ENCODE measurements at places on chromosomes 1 and 21.
A peak's percentile ranks its signal among the peaks of the same experiment; 100 is the strongest.

DNA sequence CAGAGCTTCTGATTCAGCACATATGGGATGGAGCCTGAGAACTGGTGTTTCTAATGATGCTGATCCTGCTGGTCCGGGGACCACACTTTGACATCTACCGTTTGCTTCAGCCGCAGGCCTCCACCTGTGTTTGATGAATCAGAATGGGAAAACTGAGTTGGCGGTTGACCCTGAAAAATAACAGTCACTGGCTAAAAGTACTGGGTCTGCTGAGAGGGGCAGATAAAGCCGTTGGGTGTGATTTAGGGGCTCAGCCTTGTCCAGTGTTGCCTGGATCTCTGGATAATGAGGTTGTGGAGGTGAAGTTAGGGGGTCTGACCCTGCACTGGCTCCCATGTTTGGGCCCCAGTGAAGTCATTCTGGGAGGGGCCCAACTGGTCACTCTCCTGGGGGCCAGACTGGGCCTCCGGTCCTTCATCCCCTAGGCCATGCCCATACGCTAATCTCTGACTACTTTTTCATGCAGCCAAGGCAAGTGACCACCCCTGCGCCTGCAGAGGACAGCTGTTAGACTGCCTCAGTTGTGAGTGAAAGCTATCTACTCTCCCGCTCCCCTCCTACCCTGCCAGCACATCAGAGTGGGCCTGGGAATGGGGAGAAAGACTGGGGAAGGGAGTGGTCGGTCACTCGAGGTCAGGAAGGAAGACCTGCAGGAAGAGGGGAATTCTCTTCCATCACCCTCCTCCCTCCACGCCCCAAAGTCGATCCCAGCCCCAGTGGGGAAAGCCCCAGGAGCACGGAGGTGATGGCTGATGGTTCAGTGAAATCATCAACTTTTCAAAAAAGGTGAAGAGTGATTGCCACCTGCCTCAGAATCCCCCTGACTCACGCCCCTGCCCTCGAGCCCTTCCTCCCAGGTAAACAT is 27.7 kb downstream of the VASH2 start:
- DNase-seq, result no peak

DNA sequence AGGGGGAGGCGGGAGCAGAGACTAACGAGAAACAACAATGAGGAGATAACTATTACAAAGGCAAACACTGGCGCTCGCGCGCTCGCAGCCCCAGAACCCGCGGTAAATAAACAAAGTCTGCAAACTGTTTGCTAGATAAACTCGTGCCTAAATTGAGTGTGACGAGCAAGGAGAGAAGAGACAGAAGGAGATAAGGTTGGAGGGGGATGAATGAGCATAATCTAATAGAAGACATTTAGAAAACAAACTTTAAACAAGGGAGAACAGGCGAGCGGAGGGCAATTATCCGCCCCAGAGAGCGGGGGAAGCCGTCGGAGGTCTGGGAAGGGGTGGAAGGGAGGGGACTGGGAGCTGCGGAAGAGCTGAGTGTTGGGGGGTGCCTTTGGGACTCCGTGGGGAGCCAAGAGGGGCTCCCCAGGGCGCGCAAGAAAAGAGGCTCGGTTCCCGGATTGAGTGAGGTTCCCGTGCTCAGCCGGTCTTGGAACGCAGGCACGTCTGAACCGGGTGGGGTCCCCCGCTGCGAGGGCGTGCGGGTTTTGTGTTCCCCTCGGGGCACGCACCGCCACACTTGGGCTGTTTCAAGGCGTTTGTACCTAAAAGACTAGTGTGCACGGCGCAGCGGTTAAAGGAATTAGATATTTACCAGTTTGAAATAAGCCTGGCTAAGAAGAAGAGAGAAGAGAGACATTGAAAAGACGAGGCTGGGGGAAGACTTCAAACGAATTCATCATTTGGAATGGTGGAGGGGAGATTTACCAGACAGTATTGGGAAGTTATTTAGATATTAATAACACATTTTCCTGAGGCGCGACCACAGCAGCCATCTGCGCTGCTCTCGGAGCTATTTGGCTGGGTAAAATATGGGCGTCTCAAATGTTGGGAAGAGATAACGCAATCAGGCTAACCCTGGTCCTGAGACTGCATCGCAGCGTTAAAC is 10.6 kb downstream of the PAX7 start:
- DNase-seq, result no peak

DNA sequence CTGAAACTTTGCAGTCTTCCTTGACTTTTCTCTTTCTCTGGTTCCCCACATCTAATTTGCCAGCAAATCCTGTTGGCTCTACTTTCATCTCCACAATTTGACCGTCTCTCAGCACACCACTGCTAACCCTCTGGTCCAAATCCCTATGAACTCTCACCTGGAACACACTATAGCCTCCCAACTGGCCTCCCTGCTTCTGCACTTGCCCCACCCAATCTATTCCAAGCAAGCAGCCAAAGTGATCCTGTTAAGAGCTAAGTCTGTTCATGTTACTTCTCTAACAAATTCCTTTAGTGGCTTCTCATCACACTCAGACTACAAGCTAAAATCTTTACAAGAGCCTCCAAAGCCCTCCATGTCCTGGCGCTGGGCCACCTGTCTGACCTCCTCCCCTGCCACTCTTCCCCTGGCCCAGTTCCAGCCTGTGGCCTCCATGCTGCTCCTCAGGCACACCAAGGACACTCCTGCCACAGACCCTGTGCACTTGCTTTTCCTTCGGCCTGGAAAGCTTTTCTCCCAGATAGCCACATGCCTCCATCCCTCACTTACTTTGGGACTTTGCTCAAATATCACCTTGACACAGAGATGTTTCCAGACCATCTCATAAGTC is 104.1 kb downstream of the DTL start:
- no peak for DNase-seq

- DNase-seq, result no peak
These were observed 301 bp upstream of the NUDT17 start for GRCh38 chr1:145845144-145845513.

DNA sequence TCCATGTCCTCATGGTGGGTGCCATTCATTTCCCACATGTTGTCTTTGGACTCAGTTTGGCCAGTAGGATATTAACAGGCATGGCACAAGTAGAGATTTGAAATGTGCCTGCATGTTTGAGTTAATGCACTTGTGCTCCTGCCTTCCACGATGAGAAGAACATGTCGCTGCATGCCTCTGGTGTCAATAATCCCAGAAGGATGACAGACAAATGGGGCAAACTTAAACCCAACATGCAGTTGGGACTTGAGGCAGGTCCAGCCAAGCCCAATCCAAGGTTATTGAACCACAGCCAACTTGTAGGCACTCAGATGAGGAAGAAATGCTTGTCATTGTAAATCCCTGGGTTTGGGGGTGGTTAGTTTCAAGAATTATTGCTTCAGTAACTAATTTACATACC is 174.6 kb downstream of the TRIM33 start:
- DNase-seq, result no peak

DNA sequence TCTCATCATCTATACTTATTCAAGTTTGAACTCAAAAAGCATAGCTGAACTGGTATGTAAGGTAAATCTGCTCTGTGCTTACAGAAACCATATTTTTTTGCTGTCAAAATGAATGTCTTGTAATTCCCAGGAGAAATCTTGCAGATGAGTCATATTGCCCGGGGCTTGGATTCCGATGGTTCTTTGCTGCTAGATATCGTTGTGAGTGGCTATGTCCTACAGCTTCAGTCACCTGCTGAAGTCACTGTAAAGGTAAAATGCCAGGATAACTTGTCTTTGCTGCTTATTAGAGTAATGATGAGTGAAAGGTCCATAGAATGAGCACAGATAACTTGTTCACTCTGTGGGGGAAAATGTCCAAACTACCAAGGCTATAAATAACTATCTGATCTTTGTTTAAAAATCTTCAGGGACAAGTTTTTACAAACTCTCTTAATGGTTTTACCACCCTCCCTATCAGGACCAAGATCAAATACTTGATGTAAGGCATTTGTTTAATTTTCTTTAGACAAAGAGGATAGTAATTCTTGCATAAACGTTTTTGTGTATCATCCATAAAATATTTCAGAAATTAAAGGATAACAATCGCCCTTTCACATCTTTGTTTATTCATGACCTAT is 222.3 kb downstream of the TPR start:
- DNase-seq, result peak; percentile 45

DNA sequence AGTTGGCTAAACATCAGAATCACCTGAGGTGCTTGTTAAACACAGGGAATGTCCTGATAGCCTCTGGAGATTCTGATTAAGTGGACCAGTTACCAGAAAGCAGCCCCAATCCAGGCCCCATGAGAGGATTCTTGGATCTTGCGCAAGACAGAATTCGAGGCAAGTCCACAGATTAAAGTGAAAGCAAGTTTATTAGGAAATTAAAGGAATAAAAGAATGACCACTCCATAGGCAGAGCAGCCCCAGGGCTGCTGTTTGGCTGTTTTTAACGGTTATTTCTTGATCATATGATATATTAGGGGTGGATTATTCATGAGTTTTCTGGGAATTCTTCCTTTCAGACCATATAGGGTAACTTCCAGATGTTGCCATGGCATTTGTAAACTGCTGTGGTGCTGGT is 176.2 kb downstream of the ROR1 start:
- no peak for DNase-seq

- no peak for DNase-seq
These were observed 541.1 kb upstream of the CAMK1G start for GRCh38 chr1:209042413-209042812.

DNA sequence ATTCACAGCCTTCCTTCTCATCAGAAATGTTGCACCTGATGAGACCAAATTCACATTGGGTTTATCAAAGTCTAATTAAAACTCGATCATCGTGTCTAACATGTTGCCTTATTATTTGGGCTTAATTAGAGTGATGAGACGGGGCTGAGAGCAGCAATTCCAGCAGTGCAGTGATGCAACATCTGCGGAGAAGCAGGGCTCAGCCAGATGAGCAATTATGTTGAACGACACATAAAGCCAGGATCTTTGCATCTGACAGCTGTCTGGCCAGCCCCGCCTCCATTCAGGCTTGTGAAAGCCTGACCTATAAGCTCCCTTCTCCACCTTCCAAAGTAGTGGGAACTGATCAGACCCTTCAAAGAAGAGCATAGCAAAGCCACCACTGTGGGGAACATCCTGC is 109.8 kb downstream of the C1orf94 start:
- no peak for DNase-seq

DNA sequence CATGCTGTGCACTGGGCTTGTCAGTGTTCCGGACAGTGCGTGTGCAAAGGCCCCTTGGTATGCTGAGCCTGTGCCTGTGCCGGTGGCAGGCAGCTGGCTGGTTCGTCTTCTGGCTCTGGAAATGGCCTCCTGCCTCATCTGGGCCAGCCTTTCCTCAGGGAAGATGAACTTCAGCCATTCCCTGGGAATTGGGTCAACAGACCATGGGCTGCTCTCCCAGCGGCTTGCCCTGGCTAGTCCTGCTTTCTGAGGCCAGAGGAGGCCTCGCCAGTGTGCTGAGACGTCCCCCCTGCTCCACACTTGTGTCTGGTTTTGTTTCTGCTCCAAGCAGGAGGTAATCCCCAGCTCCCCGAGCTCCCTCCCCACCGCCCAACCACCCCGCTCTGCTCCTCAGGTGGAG is 32.6 kb upstream of the RD3 start:
- no peak for DNase-seq

DNA sequence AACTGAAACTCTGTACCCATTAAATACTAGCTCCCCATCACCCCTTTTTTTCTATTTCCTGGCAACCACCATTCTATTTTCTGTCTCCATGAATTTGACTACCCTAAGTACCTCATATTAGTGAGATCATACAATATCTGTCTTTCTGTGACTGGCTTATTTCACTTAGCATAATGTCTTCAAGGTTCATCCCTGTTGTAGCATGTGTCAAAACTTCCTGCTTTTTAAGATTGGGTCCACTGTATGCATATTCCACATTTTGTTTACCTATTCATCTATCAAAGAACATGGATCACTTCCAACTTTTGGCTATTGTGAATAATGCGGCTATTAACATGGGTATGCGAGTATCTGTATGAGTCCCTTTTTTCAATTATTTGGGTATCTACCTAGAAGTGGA is 181.6 kb upstream of the ZNHIT6 start:
- no peak for DNase-seq

GRCh38 chr1:11841245-11842153 is 6.1 kb downstream of the NPPA start:
- no peak for DNase-seq

DNA sequence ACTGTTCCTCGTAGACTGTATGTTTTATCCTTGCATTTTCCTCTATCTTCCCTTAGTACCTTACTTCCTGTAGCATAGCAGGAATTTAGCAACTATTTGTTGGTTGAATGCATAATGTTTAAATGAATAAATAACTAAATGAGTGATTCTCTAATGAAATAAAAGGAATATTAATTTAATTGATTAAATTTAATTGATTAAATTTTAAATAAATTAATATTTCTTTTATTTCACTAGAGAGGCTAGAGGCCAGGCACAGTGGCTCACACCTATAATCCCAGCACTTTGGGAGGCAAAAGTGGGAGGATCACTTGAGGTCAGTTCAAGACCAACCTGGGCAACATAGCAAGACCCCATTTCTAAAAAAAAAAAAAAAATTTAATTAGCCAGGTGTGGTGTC is 25.8 kb downstream of the C8B start:
- DNase-seq, result no peak

- no peak for DNase-seq
These were observed 252.3 kb upstream of the FGGY start for GRCh38 chr1:59044535-59045121.

- no peak for DNase-seq
These were observed 373.4 kb downstream of the LMX1A start for GRCh38 chr1:164983023-164983650.

GRCh38 chr1:15435239-15436077 is 2.8 kb upstream of the CTRC start:
- no peak for DNase-seq

GRCh38 chr1:6827079-6827478 is 41.8 kb downstream of the CAMTA1 start:
- no peak for DNase-seq

GRCh38 chr1:54967372-54967771 is 13.1 kb upstream of the TMEM61 start:
- DNase-seq, result no peak

- no peak for DNase-seq
These were observed 61.5 kb downstream of the PEX14 start for GRCh38 chr1:10536133-10536770.

- DNase-seq, result no peak
These were observed 745 bp downstream of the PARP1 start for GRCh38 chr1:226407199-226407496.

GRCh38 chr1:156795787-156796186 is 20.9 kb downstream of the SH2D2A start:
- no peak for DNase-seq

GRCh38 chr1:204529371-204529895 is 13.2 kb downstream of the MDM4 start:
- DNase-seq, result no peak

DNA sequence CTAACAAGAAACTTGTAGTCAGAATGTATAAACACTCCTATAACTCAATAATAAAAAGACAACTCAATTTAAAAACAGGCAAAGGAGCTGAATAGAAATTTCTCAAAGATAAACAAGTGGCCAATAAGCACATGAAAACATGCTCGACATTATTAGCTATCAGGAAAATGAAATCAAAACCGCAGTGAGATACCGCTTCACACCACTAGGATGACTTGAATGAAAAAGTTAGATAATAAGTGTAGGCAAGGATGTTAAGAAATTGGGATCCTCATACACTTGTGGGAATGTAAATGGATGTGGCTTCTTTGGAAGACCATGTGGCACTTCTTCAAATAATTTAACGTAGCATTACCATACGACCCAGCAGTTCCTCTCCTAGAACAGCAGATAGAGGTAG is 8.9 kb downstream of the RALGPS2 start:
- DNase-seq, result no peak

- no peak for DNase-seq
These were observed 1.9 kb upstream of the DIP2A start for GRCh38 chr21:46456750-46457149.

GRCh38 chr1:178418284-178418955 is 78.3 kb downstream of the CLEC20A start:
- no peak for DNase-seq

GRCh38 chr1:177873238-177873637 is 96.6 kb downstream of the SEC16B start:
- peak; percentile 65 for DNase-seq

Measured in AG04449 (cell line).